ENCODE measurements at places on chromosomes 4 and X. TPM values are rescaled to one million over a fixed set of nuclear protein-coding genes. Genes with fewer than 3 reads are reported as not detected.

DNA sequence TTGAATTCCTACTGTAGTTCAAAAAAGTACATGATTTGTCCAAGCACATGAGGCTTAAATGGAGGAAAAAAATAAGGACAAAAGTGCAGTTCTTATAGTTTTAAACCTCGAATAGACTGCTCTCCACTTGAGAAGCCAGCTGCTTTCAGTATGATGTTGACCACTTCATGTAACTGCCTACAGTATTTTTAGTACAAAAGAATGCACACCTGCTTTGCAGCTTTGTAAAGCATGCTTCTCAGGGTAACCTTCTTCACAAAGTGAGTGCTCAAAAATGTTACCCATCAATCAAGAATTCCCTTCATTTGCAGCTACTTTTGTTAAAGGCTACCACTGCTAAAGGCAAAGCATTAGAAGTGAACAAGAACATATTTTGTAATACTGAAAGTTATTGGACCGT is 83.4 kb upstream of the FAM47B start:
- no peak overlapping the region for H3K4me3 ChIP-seq
- no peaks in the 10 kb centered on the region for H3K4me1 ChIP-seq
- DNase-seq = no peak
- H3K36me3 ChIP-seq = no peaks in the 10 kb centered on the region
- no peaks in the 10 kb centered on the region for H3K27me3 ChIP-seq
- no peak overlapping the region for H3K27ac ChIP-seq

- no peak overlapping the region for H3K4me3 ChIP-seq
- DNase-seq = no peak
- no peak overlapping the region for H3K27ac ChIP-seq
- no peaks in the 10 kb centered on the region for H3K36me3 ChIP-seq
Observed at GRCh38 chr4:69830192-69830559, 29.8 kb downstream of the SULT1E1 start.

DNA sequence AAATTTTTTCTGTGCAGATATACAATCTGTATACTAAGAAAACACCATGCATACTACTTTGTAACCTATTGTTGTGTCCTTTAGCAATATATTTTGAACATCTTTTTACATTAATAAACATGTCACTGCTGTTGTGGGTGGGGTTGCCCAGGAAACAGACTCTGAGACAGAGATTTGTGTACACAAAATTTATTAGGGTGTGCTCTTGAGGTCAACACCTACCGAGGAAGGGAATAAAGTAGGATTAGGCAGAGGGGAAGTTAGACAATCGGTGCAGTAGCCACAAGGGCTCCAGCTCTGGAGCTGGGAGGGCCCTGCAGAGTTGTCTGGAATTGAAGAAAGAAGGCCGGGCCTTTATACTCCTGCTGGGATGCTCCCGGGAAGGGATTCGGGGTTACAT is 56.4 kb downstream of the CXorf58 start:
- no peaks in the 10 kb centered on the region for H3K36me3 ChIP-seq
- DNase-seq = no peak
- no peak overlapping the region for H3K4me3 ChIP-seq
- no peak overlapping the region for H3K27ac ChIP-seq
- no peaks in the 10 kb centered on the region for H3K4me1 ChIP-seq

GRCh38 chr4:96983830-96984229 is 1143.9 kb downstream of the PDHA2 start:
- H3K27ac ChIP-seq = no peak overlapping the region
- no peaks in the 10 kb centered on the region for H3K27me3 ChIP-seq
- no peaks in the 10 kb centered on the region for H3K36me3 ChIP-seq
- H3K4me3 ChIP-seq = peak overlapping the region; percentile 62
- no peak for DNase-seq

DNA sequence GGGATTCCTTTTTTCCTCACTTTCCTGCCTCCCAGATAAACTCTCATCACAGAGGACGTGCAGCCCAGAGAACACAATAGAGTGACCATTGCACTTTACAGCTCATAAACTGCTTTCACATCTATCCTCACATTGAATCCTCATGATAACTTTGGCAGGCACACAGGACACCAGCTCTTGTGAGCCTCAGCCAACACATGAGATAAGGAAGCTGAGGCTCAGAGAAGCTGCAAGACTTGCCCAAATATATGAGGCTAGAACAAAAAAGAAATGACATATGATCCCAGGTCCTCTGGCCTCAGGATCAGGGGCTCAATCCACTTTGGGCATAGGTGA is 85.0 kb upstream of the CPEB2 start:
- H3K4me1 ChIP-seq = no peaks in the 10 kb centered on the region
- H3K27me3 ChIP-seq = no peaks in the 10 kb centered on the region
- no peak overlapping the region for H3K4me3 ChIP-seq
- no peak overlapping the region for H3K27ac ChIP-seq
- no peak for DNase-seq

GRCh38 chr4:84944947-84945346 is 21.5 kb downstream of the WDFY3 start:
- H3K36me3 ChIP-seq = no peaks in the 10 kb centered on the region
- H3K27me3 ChIP-seq = no peaks in the 10 kb centered on the region
- H3K4me1 ChIP-seq = peaks cover 34% of the 10 kb centered on the region
- DNase-seq = no peak
- no peak overlapping the region for H3K27ac ChIP-seq

DNA sequence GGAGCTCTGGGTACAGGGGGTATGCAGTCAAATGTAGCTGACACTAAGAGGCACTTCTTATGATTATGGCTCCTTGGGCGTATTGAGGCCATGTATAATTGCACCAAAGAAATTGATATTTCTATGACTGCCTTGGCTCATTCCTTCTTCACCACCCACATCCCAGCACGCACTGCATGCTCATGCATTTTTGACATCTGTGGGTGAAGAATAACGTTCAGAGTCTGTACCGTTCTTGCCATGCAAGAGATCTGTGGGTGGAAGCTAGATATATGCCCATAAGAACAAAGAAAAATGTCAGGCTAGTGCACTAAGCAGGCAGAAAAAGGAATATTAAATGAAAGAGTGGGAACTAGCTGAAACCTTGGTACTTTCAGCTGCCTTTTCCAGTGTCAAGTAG is 93.4 kb downstream of the EMCN start:
- peaks cover 2% of the 10 kb centered on the region for H3K4me1 ChIP-seq
- H3K27me3 ChIP-seq = no peaks in the 10 kb centered on the region
- no peak overlapping the region for H3K4me3 ChIP-seq
- no peaks in the 10 kb centered on the region for H3K36me3 ChIP-seq
- no peak for DNase-seq
- no peak overlapping the region for H3K27ac ChIP-seq

- no peak overlapping the region for H3K4me3 ChIP-seq
- no peak overlapping the region for H3K27ac ChIP-seq
- DNase-seq = no peak
- no peaks in the 10 kb centered on the region for H3K27me3 ChIP-seq
- H3K4me1 ChIP-seq = no peaks in the 10 kb centered on the region
Observed at GRCh38 chrX:18368402-18368801, 13.9 kb upstream of the SCML2 start.

- no peak overlapping the region for H3K4me3 ChIP-seq
- H3K36me3 ChIP-seq = no peaks in the 10 kb centered on the region
- no peaks in the 10 kb centered on the region for H3K4me1 ChIP-seq
- no peak for DNase-seq
- H3K27ac ChIP-seq = no peak overlapping the region
- H3K27me3 ChIP-seq = no peaks in the 10 kb centered on the region
Observed at GRCh38 chr4:123598331-123598730, 201.7 kb downstream of the SPRY1 start.

DNA sequence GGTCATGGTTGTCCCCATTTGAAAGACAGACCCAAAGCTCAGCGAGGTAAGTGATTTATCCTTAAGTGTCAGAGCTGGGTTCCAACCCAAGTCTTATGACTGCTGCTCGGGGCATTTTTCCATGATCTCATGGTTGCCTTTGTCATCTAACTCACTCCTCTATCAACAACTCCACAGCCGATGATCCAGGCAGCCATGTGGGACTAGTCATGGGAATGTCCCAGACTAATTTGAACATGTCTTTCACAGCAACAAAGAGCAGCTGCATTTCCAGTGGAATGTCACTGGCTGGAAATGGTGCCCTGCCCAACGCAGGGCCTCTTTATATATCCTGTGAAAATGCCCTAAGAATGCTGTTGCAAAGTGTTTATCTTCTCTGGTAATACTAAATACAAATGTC is 284.8 kb upstream of the PPARGC1A start:
- no peak overlapping the region for H3K4me3 ChIP-seq
- H3K4me1 ChIP-seq = no peaks in the 10 kb centered on the region
- H3K27ac ChIP-seq = no peak overlapping the region
- no peaks in the 10 kb centered on the region for H3K27me3 ChIP-seq

DNA sequence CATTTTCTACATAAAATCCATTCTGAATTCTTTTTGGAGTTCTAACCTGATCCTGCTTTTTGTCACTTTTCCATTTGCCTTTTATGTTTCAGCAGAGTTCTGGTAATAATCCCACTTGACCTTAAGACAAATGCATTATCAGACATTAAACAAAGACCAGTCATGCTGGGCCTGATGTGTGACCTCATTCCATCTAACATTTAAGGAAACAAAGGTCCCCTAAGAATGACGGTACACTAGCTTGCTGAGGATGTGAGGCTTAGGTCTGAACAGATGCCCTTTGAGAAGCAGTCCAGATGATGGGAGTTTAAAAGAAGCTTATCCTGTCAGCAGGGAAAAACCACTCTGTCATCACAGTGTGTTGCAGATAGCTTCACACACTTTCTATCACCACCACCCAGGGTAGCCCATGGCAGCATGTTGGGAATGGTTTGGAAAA is 38.1 kb upstream of the PDE5A start:
- peaks cover 3% of the 10 kb centered on the region for H3K4me1 ChIP-seq
- DNase-seq = no peak
- no peak overlapping the region for H3K27ac ChIP-seq
- H3K27me3 ChIP-seq = no peaks in the 10 kb centered on the region
- H3K4me3 ChIP-seq = no peak overlapping the region

DNA sequence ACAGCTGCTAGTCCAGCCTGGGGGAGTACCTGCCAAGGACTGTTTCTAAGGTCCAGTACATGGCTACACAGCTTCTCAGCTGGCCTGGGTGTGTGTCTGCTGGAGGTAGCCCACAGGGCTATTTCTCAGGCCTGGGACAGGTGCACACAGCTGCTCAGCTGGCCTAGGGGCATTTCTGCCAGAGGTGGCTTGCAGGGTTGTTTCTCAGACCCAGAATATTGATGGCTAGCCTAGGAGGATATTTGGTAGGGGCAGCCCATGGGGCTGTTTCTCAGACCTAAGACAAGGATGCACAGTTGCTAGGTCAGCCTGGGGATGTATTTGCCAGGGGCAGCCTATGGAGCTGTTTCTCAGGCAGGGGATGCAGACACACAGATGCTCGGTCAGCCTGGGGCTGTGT is 29.4 kb downstream of the RAB28 start:
- H3K36me3 ChIP-seq = peaks cover 13% of the 10 kb centered on the region
- no peaks in the 10 kb centered on the region for H3K27me3 ChIP-seq
- H3K4me1 ChIP-seq = no peaks in the 10 kb centered on the region

DNA sequence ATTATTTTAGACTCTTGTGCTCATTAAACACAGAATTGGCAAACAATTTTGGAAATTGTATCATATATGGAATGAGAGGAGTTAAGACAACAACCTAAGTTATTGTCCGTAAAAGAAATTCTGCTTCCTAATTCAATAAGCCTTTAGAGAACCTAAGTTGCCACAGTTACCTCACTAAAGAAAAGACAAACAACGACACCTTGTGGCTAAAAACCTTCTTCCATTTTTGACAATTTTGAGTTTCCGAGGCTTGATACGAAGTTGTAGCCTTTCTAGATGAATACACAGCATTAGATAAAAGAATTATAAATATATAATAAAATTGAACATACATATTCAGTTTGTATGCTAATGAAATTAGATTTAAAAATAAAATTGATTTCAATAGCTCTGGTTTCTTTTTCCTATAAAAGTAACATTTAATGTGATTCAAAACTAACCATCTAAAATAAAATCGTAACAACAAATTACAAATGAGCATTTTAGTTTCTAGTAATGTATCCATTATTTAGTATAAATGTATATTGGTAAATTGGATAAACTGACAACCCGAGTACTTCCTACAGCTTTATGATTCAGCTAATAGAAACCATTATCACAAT is 275.1 kb downstream of the GPM6A start:
- no peaks in the 10 kb centered on the region for H3K4me1 ChIP-seq
- DNase-seq = no peak
- no peak overlapping the region for H3K27ac ChIP-seq
- H3K27me3 ChIP-seq = no peaks in the 10 kb centered on the region

DNA sequence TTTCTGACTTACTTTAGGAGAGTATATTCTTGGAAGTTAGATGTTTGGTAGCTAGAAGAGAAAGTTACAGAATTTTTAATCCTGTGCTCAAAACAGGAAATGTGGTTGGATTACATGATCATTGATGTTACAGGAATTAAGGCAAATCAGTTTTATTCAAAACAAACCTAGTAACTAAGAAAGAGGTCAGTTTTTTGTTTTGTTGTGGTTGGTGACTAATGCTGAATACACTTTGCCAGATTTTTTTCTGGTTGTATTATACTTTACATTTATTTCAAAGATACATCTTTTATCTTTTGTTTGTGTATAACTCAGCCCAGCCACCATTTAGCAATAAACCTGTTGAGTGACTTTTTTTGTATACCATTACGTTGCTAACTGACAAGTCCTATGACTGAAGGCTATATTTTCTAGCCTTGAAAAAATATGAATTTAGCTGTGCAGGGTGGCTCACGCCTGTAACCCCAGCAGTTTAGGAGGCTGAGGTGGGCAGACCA is 116.7 kb downstream of the KLHL8 start:
- H3K27ac ChIP-seq = peak overlapping the region; percentile 86
- DNase-seq = no peak
- H3K36me3 ChIP-seq = no peaks in the 10 kb centered on the region

Gene GABRG1
- not detected for total RNA-seq

Gene TMEM255A
- 1.1 TPM for total RNA-seq

Gene ETDB
- total RNA-seq = not detected

Gene INTS12
- 22.6 TPM for total RNA-seq

Gene GIMD1
- not detected for total RNA-seq

All from thoracic aorta (tissue), 2 donors.